ENCODE measurements at places on chromosomes 6 and 20. TPM values are rescaled to one million over a fixed set of nuclear protein-coding genes. Genes with fewer than 3 reads are reported as not detected.

GRCh38 chr6:33854572-33855030, 50.8 kb upstream of the MLN start:
- no peak for DNase-seq

DNA sequence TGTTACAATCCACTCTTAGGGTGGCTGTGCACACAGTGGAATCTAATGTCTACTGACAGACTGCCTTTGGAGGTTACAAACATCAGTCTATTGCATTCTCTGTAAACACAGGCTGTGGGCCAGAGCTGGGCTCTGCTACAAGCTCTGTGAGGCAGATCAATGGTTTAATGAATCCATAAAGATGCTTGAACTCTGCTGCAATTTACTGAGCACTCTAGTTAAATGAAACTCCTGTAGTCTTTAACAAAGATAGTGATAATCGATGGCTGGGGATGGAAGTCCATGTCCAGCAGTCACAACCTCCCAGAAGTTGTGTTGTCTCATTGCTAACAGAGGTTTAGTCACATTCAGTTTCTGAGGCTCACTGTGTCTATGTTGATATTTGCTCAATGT, 50.5 kb downstream of the SOBP start:
- DNase-seq: no peak

DNA sequence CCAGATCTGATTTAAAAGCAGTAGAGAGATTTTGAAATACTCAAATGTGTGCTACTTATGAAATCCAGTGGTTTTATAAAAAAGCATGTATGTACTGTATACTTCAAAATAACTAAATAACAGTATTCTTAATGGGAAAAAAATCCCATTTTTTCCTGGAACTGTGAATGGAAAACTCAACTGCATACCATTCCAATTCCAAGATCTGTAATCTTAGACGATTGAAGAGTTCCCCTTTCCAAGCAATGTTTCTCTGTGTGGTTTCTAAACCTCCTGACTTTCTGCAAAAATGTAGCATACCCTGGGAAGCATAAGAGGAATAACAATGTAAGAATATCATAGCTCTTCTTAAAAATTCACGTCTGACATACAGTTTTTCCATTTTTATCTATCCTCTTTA, 40.3 kb upstream of the HIVEP2 start:
- DNase-seq: no peak

DNA sequence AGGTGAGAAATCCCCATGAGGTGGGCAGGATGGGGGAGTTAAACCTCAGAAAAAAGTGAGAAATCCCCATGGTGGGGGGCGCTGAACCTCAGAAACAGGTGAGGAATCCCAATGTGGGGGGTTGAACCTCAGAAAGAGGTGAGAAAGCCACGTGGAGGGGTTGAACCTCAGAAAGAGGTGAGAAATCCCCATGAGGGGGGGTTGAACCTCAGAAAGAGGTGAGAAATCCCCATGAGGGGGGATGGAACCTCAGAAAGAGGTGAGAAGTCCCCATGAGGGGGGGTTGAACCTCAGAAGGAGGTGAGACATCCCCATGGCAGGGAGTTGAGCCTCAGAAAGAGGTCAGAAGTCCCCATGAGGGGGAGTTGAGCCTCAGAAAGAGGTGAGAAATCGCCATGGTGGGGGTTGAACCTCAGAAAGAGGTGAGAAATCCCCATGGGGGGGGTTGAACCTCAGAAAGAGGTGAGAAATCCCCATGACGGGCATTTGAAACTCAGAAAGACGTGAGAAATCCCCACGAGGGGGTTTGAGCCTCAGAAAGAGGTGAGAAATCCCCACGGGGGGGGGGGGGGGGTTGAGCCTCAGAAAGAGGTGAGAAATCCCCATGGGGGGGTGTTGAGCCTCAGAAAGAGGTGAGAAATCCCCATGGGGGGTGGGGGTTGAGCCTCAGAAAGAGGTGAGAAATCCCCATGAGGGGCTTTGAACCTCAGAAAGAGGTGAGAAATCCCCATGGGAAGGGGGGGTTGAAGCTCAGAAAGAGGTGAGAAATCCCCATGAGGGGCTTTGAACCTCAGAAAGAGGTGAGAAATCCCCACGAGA, 14.3 kb upstream of the GOPC start:
- DNase-seq: no peak

RIPOR3 gene
- total RNA-seq: not detected

DNA sequence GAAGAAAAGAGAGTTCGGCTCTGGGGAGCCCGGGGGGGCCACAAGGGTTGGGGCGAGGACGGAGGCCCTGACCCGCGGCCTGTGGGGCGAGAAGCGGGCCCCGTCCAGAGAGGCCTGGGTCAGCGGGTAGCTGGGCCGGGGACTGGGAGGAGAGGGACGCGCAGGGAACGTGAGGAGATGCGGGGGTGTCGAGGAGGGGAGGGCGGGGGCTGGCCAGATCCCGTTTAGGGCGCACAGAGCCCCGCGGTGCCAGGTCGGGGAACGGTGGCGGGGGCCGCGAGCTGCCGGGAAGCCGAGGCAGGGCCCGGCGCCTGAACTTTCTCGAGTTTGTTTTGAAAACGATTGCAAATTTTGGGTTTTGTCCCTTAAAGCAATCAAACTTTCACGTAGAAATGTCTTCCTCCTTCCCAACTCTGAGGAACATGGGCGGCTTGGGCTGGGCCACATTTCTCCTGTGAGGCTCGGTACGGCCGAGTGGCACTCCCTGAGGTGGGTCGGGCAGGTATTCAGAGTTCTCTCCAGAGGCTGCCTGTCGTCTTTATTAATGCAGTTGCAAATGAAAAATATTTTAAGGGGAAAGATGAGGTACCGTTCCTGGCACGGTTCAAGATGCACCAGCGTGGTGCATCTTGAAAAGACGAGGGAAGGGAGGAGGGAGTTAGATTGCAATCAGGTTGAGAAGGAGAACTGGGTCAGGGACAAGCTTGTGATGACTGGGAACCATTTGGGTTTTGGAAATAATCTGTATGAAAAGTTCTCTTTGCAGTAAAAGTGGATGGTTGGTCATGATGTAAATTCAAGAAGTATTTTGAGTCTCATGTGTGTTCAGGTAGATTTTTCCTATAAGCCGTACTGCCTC, 972 bp downstream of the RNF8 start:
- DNase-seq: no peak

Data from HT1080 (cell line).